Left ventricle myocardium inferior (tissue), 1 donor: ENCODE measurements at places on chromosomes 3 and 15. TPM values are rescaled to one million over a fixed set of nuclear protein-coding genes. Genes with fewer than 3 reads are reported as not detected.

GRCh38 chr3:122977746-122978466, 49.7 kb downstream of the SEMA5B start:
- peak; percentile 69 for DNase-seq

The AQP9 gene
- 0.77 TPM for total RNA-seq

GRCh38 chr3:126970101-126970500, 12.8 kb upstream of the PLXNA1 start:
- no peak for DNase-seq

GRCh38 chr3:168864107-168865021, 768.6 kb upstream of the GOLIM4 start:
- no peak for DNase-seq

The PXYLP1 gene
- total RNA-seq = 25.6 TPM

DNA sequence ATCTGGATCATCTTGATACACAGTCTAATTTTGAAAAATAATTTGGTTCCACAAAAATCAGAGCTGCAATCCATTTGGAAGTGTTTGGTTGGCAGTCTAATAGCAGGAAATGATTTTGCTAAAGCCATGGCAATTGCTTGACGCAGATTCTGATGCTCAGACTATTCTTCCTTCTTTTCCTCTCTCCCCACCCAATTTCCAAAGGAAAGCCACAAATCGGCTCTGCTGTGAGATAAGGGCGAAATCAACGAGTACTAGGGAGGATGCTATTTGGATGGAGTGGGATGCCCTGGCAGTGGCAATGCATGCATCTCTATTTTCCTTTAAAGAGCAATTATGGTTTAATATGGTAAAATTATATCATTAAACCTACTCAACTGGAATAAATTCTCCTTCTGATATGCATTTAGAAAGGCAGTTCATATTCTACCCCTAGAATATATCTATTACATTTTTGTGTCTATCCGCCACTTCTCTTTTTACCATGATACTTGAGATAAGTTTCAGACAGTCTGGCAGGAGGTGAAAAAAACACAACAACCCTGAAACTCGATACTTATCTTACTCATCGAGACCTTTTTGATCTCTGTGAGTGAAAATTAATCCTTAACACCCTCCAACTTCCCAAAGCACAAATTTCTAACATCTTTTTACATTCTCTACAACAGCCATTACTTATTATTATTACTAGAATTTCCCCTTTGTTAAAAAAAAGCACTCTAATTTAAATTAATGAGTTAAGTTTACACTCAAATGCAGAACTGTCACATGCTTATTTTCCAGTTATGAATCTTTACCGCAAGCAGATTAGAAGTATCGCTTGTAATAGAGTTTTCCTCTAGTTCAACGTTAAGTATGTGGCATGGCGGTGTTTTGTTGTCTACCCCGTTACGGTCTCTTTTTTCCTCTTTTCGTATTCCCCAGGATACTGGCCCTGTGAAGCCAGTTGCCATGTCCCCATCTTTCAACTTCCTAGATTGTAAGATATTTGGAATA, 433.3 kb downstream of the FOXP1 start:
- DNase-seq = no peak

GRCh38 chr15:61141497-61142125, 87.5 kb downstream of the RORA start:
- no peak for DNase-seq

The PLCD1 gene
- 10.3 TPM for total RNA-seq

GRCh38 chr3:47604145-47604544, 25.5 kb upstream of the CSPG5 start:
- DNase-seq = no peak

The PDCD10 gene
- total RNA-seq = 35.1 TPM
